ENCODE measurements at places on chromosomes 2 and 18.

DNA sequence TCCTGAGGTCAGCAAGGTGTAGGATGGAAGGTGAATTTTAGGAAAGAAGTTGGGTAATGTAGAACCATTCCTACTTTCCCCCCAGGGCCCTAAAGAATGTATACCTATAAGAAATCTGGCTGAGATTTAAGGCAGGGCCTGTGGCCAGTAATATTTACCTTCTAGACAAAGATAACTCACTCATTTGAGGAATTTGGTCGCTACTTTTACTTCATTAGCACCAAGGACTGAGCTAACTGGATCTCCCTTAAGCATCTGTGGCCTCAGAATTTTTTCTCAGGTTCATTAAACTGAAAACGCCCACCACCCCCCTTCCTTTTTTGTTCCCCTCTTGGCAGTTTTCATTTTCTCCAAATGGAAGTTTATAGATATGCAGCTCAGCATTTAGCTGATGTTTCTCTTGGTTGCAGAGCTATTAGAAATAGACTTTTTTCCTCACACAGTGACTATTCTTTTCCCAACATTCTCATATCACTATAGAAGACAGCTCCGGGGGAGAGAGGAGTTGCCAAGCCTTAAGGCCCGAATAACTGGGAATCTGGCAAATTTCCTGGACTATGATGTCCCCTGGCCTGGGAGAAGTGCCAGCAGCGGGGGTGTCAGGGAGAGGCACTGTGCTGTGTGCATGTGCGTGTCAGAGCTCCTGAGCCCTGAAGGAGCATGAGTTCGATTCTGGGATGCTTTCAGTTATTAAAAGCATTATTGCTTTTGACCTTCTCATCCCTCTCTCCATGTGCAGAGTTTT, 310.9 kb downstream of the PRKCE start:
- DNase-seq = no peak

- no peak for DNase-seq
Measured at GRCh38 chr2:233329489-233330135, 22.0 kb downstream of the SAG start.

DNA sequence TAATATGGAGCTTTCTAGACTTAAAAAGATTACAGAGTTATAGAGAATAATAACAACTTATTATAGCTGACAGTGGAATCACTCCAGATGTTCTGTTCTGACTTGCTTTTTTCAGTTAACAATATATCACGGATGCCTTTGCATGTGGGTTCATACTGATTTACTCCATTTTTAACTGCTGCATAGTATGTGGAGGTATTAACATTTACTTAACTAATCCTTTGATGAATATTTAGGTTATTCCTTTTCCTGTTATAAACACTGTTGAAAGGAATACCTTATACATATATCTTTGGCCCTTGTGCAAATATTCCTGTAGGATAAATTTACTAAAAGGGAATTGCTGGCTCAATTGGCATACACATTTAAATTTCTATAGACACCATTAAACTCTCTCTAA, 33.1 kb upstream of the ZFP36L2 start:
- DNase-seq = no peak

GRCh38 chr2:209986415-209986814, 16.0 kb upstream of the RPE start:
- no peak for DNase-seq

DNA sequence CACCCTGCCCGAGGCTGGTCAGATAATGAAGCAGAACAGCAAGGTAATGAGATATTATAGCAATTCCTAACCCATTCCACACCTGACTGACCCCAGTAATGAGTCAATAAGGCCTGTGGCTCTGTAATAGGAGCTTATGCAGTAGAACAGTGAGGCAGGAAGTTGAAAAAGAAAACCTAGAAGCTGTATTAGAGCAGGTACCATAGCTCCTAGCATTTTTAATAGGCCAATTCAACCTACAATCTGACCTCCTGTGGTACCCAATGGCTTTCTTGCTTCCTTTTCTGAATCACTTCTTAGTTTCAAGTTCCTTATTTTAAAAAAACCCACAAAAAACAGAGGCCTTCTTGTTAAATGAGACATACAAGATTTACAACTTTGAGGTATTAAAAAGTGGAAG, 43.6 kb upstream of the MAP2 start:
- no peak for DNase-seq

- DNase-seq = no peak
Measured at GRCh38 chr2:68172521-68172920, 14.8 kb downstream of the PNO1 start.

GRCh38 chr2:63736354-63736753, 105.3 kb upstream of the UGP2 start:
- no peak for DNase-seq

- no peak for DNase-seq
Measured at GRCh38 chr2:199458009-199458805, 468 bp upstream of the SATB2 start.

- no peak for DNase-seq
Measured at GRCh38 chr2:19993731-19994130, 3.8 kb upstream of the WDR35 start.

DNA sequence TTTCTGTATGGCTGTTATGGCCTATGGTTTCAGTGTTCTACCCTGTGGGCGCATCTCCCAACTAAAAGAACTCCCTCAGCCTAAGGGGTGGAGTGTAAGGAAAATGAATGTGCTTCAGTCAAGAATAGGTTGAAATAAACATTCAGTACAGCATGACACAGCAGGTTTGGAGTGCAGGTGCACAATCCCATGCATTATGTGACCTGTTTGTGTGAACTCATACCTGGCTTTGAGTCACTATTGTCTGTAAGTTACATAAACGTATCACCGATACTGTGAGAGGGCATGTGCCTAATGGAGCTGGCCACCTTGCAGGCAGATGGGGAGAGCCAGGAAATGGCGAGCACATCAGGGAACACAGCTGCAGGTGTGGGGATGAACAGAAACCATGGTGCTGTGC, 216.0 kb downstream of the DSEL start:
- DNase-seq = no peak

GRCh38 chr2:222521099-222521498, 96.8 kb downstream of the SGPP2 start:
- no peak for DNase-seq

DNA sequence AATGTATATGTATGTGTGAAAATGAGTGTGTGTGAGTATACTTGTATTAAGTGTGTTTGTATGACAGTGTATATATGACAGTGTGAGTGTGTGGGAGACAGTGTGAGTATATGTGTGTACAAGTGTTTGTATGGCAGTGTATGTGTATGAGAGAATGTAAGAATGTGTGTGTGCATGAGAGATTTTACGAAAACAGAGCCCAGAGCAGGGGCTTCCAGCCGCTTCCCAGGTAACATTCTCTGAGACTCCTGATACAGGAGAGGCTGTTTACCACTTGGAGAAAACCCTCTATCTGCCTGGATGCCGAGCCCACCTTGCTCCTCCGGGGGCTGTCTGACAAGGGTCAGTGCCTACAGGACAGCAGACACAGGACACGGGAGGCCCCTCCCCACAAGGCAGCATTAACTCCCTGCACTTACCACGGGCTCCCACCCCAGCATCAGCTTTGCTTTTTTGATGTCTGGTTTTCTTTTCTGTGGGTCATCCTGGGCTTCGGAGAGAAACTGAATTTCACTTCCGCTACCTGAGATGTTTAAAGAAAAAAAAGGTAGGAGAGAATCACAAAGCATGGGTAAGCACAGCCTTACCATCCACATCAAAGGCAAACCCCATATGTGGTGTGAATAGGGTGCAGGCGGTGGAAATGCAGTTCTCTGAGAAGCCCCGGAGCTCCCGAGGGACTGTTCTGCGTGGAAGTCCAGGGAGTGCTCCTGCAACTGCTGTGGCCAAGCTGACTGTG, 97.6 kb downstream of the UXS1 start:
- no peak for DNase-seq

DNA sequence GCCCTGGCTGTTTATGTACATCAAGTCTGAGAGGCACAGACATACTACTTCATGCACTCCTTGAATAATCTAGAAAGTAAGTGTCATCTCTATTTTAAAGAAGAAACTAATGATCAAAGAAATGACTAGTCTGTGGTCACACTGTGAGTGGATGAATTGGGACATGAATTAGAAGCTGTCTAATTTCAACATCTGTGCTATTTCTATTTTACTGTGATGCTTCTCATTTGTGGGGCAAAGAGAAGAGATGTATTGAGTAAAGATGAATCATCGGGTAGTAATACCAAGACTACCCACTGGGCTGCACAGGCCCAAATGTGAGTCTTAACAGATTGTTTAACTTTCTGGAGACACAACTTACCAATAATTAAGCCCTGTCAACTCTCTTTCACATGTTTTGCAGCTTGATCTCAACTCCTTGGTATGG, 42.4 kb upstream of the MTIF2 start:
- no peak for DNase-seq

DNA sequence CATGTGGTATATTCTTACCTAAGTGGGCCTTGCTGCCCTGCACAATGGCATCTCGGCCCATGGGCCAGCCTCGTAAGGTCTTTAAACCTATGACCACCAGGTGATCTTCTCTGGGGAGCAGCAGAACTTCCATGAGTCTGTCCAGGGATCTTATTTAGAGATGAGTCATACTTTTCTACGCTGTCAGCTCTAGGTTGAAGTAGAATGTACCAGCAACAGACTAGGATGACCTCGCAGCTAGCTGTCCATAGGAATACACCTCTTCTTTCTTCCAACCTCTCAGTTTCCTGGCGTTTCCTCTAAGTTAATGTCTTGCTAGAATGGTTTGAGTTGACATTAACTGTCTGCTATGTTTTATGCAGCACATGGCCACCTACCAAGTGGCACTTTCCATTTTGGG, 15.6 kb upstream of the CXCR4 start:
- no peak for DNase-seq

- no peak for DNase-seq
Measured at GRCh38 chr18:58195278-58195765, 151.3 kb downstream of the NEDD4L start.

GRCh38 chr2:148299616-148300015, 278.7 kb downstream of the MBD5 start:
- no peak for DNase-seq

DNA sequence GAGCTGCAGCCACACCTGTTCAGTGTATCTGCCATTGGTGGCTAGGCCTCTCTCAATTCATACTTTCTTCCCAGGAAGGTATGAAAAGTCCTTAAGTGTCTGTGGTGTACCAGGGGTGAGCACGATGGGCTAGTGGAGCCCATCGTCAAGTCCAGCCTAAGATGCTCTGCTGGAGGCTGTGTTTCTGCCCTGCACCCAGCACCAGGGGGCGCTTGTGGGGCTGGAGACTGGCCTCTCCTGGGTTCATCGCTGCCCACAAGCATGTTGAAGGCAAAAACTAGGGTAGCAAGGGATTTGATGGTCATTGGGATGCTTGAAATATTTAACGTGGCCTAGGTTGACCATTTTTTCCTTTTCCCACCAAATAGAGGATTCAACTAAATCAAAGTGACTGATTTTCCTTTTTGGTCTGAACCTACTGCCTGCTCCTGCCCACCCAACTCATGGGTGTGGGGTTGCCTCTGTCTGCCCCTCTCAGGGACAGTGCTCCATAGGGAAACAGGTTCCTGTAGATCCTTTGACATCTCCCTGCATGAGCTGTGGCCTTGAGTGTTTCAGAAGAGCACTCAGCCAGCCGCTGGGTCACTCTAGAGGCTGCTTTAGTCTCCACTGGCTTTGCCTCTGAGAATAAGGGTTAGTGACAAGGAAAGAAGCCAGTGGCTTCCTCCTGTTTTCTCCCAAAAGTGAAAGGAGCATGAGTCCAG, 59.0 kb downstream of the TPGS2 start:
- no peak for DNase-seq

DNA sequence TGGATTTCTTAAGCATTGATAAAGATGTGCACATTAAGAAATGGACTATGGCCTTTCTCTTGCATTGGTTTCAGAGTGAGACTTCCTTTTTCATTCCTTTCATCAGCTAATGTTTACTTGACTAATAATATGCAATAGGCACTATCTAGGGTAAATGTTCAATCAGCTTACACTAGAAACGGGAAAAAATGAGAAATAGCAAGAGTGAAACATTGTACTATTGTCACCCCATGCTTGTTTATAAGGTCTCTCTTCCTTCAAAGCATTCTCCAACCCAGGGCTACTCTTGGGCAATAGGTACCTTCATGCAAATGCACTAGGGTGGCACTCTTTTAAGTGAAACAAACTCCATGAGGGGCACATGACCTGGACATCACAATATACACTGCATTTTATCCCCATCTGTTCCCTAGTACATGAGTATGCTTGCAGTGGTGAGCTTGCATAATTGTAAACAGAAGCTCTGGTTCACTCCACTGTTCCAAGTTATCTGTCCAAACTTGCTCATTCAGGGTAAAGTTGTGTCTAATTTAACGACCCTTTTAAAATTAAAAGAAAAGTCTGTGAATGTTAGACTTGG, 402.3 kb downstream of the ERBB4 start:
- no peak for DNase-seq

GRCh38 chr2:17276220-17276619, 242.0 kb downstream of the RAD51AP2 start:
- DNase-seq = no peak

GRCh38 chr2:241816431-241817121, 7.6 kb downstream of the NEU4 start:
- DNase-seq = no peak

- DNase-seq = no peak
Measured at GRCh38 chr2:238159661-238160205, 963 bp downstream of the ERFE start.

DNA sequence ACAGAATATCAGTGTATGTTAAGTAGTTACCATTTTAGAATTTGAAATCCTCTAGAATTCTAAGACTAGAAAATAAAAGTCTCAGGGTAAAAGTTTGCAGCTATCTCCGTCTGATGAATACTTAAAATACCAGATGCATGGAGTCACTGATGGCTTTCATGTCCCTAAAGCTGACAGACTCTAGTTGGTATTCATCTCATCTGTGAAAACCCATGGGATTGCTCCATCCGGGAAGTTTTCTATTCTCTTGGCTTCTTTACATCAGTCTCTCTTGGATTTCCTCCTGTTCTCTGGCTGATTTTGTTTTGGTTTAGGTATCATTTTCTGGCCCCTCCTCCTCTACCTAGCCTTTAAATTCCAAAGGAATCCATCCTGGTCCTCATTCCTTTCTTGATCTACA, 465.6 kb upstream of the POU3F3 start:
- no peak for DNase-seq

GRCh38 chr2:146669735-146670134, 1175.1 kb upstream of the ACVR2A start:
- DNase-seq = no peak

- DNase-seq = no peak
Measured at GRCh38 chr2:238149841-238150572, 8.8 kb upstream of the ERFE start.

DNA sequence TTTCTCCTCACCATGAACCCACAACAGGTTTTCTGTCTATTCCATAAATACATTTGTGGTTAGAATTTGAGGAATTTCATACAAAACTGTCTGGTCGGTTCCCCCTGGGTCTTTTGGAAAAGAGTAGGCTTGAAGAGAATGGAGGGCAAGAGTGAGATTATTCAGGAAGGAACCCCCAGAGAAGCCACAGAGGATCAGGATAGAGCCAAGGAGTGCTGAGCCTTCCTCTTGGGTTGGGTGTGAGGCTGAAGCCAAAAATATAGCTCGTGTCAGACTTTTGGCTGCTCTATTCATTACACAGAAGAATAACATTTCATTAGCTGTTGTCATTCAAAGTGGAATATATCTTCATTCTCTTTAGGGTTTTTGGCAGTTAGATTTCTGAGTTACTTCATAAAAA, 45.9 kb upstream of the YES1 start:
- DNase-seq = no peak

GRCh38 chr2:28437149-28437835, 44.6 kb downstream of the FOSL2 start:
- DNase-seq = no peak

Measured in stimulated activated CD8-positive, alpha-beta memory T cell treated with anti-CD3 and anti-CD28 coated beads, Interleukin-2, amount 100 ng/mL, for 1 hour (primary cell).